ENCODE measurements at places on chromosomes 7 and 10.

- no peak for DNase-seq
These were observed 60.0 kb downstream of the PIK3AP1 start for GRCh38 chr10:96660297-96660696.

DNA sequence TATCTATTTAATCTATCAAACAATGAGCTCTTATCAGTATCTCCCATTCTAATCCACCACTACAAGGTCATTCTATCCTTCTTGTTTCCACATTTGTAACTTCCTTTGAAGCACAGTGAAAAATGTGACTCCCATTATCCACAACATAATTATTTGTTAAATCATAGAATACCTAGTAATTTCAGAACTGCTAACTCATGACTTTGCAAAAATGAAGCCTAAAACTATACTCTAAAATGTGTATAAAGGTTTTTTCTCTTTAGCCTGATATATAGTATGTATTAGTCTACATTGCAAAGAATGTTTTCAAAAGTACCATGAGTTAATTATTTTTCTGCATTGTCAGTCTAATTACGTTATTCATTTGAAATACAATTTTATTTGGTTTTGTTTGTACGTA lies 12.0 kb upstream of the MRPS16 start:
- no peak for DNase-seq

DNA sequence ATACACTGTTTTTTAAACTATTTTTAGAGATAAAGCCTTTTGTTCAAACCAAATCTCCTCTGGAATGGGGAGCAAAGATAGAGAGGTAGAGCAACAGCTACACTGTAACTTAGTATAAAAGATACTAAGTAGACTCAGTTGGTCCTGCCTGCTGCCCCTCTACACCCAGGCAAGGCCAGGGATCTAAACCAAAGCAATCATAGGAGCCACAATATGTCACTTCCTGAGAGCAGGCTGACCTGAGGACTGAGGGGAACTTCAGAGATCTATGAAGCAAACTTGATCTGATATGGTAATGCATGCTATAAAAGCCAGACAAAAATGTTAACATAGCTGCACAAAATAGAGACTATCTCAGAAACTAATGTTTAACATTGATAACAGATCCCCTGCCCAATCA lies 7.0 kb upstream of the TRDMT1 start:
- DNase-seq: no peak

GRCh38 chr10:98028168-98028770 lies 2.2 kb downstream of the CRTAC1 start:
- peak; percentile 11 for DNase-seq

DNA sequence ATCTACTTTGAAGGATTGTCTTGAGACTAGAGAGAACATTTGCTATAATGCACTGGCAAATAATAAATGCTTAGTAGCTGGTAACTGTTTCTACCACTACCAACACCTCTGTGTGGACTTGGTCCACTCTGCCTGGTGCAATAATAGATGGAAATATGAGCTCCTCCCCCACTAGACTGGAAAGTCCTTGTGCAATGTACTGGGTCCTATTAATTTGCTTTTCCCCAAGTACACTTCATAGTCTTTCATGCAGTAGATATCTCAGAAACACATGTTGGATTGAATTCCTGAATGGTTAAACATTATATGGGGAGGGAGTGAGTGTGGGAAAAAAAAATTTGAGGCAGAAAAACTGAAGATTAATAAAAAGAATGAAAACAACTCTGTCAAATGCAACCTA lies 119.3 kb downstream of the C10orf90 start:
- DNase-seq: no peak

DNA sequence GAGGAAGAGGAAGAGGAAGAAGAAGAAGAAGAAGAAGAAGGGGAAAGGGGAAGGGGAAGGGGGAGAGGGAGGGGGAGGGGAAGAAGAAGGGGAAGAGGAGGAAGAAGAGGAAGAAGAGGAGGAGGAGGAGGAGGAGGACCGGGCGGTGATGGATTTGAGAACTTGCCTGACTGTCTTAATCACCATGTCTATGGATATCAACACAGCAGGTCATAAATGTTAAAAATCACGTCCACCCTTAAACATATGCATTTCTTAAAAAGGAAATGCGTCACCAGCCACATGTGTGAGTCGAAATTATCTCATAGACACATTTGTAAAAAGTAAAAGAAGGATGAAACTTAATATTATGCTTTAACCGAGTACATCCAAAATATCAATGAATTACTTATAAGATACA lies 42.1 kb upstream of the INSIG1 start:
- DNase-seq: no peak

GRCh38 chr10:48444861-48445841 lies 138.7 kb downstream of the MAPK8 start:
- DNase-seq: no peak

- DNase-seq: no peak
These were observed 149.2 kb downstream of the CRPPA start for GRCh38 chr7:16271990-16272665.

- no peak for DNase-seq
These were observed 2.7 kb downstream of the GPR85 start for GRCh38 chr7:113083816-113084495.

DNA sequence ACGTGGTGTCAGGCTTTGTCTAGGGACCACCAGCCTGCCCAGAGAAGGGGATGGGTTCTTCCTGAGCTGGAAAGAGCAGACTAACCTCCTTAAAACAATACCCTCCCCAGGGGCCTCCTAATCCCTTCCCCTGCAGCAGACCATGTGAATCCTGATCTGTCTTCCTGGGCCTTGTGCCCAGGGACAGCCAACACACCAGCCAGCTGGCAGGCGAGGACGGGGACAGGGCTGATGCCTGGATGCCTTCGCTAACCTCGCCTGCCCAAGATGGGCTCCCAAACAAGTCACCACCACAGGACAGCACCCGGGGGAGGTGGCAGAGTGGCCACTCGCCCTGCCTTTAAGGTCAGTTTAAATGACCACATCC lies 17.6 kb downstream of the PODXL start:
- DNase-seq: no peak

DNA sequence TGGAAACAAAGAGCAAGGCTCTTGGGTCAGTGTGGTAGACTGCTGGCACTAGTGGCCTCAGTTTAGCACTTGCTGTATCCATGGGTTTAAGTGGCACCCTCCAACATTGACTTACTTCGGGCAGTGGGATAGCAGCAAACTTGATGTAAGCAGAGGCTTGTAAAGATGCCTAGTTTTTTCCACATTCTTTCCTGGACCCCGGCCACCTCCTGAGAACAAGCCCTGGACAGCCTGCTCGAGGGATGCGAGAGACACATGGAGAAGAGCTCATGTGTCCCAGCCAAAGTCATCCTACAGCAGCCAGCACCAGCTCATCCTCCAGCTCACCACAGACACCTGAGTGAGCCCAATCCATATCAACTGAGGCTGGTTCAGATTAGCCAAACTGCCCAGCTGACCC lies 142.7 kb upstream of the PCBD1 start:
- DNase-seq: no peak

DNA sequence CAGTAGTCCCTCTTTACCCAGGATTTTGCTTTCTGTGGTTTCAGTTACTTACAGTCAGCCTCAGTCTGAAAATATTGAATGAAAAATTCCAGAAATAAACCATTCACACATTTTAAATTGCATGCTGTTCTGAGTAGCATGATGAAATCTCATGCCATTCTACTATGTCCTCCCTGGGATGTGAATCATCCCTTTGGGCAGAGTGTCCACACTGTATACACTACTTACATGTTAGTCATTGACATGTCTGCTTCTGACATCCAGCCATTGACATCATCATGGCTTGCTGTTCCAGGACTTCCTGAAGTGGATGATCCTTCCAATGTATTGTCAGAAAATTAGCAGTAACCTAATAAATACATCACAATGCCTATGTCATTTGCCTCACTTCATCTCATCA lies 34.6 kb upstream of the MALRD1 start:
- no peak for DNase-seq

DNA sequence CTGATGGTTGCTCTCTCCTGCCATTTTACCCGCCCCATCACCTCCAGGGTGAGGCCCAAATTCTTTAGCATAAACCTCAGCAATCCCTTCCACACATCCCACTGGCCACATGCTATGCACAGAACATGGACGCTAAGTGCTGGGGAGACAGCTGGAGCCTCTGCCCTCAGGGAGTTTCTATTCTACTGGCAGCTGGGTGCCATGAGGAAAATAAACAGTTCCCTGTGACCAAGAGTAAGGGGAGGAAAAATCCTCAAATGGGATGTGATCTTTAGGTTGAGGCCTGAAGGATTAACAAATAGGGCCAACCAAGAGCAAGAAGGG lies 1.2 kb downstream of the PARP12 start:
- no peak for DNase-seq

DNA sequence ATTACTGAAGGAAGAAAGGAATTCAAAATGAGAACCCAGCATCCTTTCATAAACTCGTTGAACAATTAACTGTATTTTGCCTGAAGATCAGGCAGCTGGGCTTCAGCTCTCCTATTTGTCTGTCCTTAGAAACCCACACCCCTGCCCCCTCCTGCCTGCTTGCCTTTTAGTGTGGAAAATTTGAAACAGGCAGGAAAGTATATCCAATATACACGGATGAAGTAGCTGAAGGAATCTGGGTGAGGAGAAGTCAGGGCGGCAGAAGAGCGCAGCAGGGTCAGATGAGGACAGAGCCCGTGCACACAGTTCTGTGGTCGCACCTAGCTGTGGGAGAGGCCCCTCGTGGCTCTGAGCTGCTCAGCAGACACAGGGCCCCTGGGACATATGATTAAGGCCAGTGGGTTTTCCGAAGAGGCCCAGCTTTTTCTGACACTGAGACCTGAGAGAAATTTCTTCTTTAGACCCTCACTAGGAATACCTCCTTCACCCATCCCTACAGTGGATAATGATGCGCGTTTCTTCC lies 87.9 kb downstream of the ACTR3B start:
- DNase-seq: no peak

DNA sequence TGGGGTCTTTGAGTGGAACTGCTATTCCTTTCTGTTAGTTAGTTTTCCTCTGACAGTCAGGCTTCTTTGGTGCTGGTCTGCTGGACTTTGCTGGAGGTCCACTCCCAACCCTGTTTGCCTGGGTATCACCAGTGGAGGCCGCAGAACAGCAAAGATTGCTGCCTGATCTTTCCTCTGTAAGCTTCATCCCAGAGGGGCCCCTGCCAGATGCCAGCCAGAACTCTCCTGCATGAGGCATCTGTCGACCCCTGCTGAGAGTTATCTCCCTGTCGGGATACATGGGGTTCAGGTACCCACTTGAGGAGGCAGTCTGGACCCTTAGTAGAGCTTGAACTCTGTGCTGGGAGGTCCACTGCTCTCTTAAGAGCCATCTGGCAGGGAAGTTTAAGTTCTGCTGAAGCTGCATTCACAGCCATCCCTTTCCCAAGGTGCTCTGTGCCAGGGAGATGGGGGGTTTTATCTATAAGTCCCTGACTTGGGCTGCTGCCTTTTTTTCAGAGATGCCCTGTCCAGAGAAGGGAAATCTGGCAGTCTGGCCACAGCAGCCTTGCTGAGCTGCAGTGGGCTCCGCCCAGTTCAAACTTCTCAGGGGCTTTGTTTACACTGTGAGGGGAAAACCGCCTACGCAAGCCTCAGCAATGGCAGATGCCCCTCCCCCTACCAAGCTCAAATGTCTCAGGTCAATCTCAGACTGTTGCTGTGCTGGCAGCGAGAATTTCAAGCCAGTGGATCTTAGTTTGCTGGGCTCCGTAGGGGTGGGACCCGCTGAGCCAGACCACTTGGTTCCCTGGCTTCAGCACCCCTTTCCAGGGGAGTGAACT lies 89.7 kb upstream of the CDK6 start:
- no peak for DNase-seq

GRCh38 chr10:104732222-104732621 lies 91.1 kb downstream of the SORCS3 start:
- DNase-seq: no peak

GRCh38 chr10:74640134-74640921 lies 186.1 kb upstream of the KAT6B start:
- DNase-seq: no peak

- DNase-seq: no peak
These were observed 276.7 kb downstream of the KIF20B start for GRCh38 chr10:89978081-89978480.

GRCh38 chr10:56298941-56299340 lies 62.1 kb downstream of the ZWINT start:
- no peak for DNase-seq

DNA sequence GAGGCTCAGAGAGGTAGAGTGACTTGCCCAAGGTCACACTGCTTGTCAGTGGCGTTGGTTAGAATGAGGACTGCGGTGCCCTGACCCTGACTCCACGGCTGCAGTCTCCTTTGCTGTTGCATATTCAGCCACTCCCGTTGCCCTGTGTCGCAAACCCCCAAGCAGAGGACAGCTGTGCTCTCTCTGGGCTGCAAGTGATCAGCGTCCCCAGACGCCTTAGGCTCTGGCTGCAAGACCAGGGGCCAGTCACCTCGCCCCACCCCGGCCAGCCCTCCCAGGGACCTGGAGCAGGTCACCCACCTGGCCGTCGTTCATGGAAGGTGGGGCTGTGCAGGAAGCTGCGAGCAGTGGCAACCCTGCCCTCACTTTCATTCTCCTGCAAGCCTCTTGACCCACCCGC lies 51.7 kb upstream of the NANOS1 start:
- no peak for DNase-seq

- no peak for DNase-seq
These were observed 29.7 kb downstream of the CCDC6 start for GRCh38 chr10:59876695-59877094.

GRCh38 chr10:84820120-84820519 lies 491.7 kb downstream of the CCSER2 start:
- DNase-seq: no peak

- DNase-seq: no peak
These were observed 27.8 kb upstream of the MRPS33 start for GRCh38 chr7:141042222-141043193.

DNA sequence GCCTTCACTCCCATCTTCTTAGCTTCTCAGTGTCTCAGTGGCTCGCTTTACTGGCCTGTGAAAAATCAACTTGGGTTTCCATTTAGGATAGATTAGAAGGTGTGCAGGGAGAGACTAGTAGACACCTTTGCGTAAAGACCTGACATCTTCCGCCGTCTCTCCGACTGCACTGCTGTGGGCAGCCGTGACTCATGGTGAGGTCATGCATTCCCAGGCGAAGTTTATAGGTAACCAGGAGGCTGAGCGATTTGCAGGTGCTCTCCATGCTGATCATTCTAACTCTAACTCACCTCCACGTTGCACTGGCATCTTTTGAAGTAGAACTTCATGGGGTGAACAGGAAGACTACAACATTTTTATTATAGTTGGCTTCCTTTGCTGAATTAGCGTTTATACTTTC lies 68.0 kb upstream of the ZNF438 start:
- DNase-seq: no peak

DNA sequence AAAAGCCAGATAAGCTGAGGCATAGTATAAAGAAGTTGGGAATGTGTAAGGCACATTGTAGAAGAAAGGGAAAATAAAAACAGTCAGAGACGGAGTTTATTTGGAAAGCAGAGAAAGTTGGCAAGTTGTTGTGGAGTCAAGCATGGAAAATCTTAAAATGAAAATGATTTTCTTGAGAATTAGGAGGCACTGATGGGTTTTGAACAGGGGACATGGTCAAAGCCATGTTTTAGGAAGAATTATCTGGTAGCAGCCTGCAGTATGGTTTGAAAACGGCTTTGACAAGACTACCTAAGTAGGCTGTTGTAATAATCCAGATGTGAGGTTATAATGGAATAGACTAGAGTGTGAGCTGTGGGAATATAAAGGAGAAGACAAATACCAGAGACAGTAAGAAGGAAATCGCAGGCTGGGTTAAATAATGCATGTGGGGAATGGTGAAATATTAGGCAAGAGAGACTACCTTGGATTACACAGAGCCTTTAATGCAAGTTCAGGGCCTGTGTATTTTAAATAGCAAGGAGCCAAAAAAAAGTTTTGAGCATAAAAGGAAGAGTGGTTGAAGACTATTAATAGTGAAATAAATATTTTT lies 130.4 kb upstream of the MEOX2 start:
- DNase-seq: no peak

GRCh38 chr7:102223184-102223583 lies 63.5 kb upstream of the SH2B2 start:
- DNase-seq: no peak
